ENCODE measurements at places on chromosomes 6 and 20. TPM values are rescaled to one million over a fixed set of nuclear protein-coding genes. Genes with fewer than 3 reads are reported as not detected.
A peak's percentile ranks its signal among the peaks of the same experiment; 100 is the strongest.

The RBPJL gene
- total RNA-seq = not detected

The LY6G5B gene
- 18.4 TPM for total RNA-seq

DNA sequence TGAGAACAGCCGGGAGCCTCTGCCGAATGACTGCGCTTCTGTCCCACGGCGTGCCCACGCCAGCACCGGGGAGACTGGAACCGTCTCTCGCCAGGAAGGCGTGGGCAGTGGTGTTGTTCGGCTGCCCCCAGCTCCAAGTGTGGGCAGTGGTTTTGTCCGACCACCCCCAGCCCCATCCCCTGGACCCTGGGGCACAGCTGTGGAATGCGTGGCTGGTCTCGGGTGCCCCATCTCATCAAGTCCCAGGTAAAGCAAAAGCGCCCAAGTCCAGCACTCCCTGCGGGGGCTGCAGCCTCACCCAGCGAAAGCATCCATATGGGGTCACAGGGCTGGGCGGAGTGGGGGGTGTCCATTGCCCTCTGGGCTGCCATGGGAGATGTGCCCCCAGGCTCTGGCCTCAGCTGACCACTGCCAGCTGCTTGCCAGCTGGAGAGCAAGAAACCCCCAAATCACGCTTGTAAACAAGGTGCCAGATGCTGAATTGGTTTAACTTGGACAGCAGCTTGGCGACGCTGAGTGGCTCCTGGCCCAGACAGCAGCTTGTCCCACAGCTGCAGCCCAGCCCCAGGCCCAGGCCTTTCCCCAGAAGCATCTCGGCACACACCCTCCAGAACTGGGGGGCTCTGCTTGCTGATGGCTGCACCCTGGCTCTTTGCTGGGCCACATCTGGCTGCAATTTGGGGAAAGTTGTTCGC, 4.5 kb downstream of the CABLES2 start:
- DNase-seq = no peak
- H3K4me1 ChIP-seq = peaks cover 4% of the 10 kb centered on the region
- H3K27me3 ChIP-seq = no peaks in the 10 kb centered on the region

The GFOD1 gene
- 10.3 TPM for total RNA-seq

DNA sequence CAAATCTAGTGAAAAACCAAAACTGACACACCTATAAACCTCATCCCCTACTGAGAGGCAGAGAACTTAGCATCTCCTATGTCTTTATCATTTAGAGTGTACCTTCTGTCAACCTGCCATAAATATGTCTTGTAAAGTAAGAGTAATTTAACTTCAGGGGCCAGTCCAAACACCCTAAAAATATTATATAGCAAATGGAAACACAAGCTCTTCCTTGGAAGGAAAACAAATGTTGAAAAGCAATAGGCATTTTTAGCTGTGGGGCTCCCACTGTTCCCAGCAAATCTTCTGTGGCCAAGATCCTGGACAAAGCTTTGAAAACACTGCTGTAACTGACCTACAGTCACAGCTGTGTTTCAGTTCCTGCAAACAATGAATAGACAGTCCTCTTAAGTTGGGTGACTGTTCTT, 140.0 kb upstream of the RNF217 start:
- H3K4me3 ChIP-seq = no peak overlapping the region
- no peaks in the 10 kb centered on the region for H3K36me3 ChIP-seq
- H3K27me3 ChIP-seq = no peaks in the 10 kb centered on the region
- H3K27ac ChIP-seq = no peak overlapping the region
- DNase-seq = no peak

GRCh38 chr20:6515261-6515660, 252.2 kb upstream of the BMP2 start:
- H3K27me3 ChIP-seq = no peaks in the 10 kb centered on the region
- DNase-seq = no peak
- H3K36me3 ChIP-seq = no peaks in the 10 kb centered on the region
- H3K4me1 ChIP-seq = no peaks in the 10 kb centered on the region
- H3K27ac ChIP-seq = no peak overlapping the region
- no peak overlapping the region for H3K4me3 ChIP-seq

- DNase-seq = no peak
- H3K4me1 ChIP-seq = no peaks in the 10 kb centered on the region
- H3K27me3 ChIP-seq = no peaks in the 10 kb centered on the region
- H3K36me3 ChIP-seq = no peaks in the 10 kb centered on the region
- no peak overlapping the region for H3K27ac ChIP-seq
- H3K4me3 ChIP-seq = no peak overlapping the region
Measured at GRCh38 chr20:4555188-4555890, 166.4 kb upstream of the PRND start.

The TCP11 gene
- total RNA-seq = not detected

DNA sequence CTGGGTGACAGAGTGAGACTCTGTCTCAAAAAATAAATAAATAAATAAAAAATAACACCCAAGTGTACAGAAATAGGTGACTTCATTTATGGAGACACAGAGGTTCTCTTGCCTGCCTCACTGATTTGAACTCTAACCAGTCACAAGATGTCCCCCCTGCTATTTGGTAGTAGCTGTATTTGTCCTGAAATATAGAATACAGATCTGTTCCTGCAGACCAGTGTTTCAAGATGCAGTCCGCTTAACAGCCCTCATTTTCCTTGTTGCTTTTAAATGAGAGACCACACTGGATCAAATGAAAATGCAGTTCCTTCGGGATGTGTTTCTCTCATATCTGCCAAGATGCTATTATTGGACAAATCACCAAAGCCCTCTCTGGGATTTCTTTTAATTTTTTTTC, 7.6 kb downstream of the PLCB4 start:
- no peaks in the 10 kb centered on the region for H3K36me3 ChIP-seq
- DNase-seq = no peak
- H3K27me3 ChIP-seq = no peaks in the 10 kb centered on the region
- no peaks in the 10 kb centered on the region for H3K4me1 ChIP-seq
- no peak overlapping the region for H3K4me3 ChIP-seq
- H3K27ac ChIP-seq = no peak overlapping the region

DNA sequence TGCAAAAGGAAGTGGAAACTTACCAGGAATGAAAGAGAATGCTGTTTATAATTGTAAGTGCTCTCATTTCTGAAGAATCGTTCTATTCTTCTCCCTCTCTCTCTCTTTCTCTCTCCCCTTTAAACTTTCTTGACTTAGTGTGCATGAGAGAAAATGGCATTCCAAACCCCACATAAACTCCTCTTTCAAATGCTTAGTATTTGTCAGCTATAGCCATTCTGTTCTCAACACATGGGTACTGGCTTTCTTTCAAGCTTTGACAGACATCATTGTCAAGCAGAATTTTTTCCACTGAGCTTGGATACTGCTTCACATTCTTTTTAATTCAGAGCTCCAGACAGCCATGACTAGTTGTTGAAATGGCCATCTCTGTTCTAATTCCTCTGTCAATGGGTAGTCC, 51.1 kb upstream of the PREP start:
- H3K36me3 ChIP-seq = no peaks in the 10 kb centered on the region
- no peaks in the 10 kb centered on the region for H3K4me1 ChIP-seq
- no peak for DNase-seq
- H3K4me3 ChIP-seq = no peak overlapping the region

GRCh38 chr6:94005835-94006234, 586.5 kb upstream of the EPHA7 start:
- no peaks in the 10 kb centered on the region for H3K27me3 ChIP-seq
- H3K4me3 ChIP-seq = no peak overlapping the region
- no peaks in the 10 kb centered on the region for H3K36me3 ChIP-seq
- no peaks in the 10 kb centered on the region for H3K4me1 ChIP-seq
- H3K27ac ChIP-seq = no peak overlapping the region

DNA sequence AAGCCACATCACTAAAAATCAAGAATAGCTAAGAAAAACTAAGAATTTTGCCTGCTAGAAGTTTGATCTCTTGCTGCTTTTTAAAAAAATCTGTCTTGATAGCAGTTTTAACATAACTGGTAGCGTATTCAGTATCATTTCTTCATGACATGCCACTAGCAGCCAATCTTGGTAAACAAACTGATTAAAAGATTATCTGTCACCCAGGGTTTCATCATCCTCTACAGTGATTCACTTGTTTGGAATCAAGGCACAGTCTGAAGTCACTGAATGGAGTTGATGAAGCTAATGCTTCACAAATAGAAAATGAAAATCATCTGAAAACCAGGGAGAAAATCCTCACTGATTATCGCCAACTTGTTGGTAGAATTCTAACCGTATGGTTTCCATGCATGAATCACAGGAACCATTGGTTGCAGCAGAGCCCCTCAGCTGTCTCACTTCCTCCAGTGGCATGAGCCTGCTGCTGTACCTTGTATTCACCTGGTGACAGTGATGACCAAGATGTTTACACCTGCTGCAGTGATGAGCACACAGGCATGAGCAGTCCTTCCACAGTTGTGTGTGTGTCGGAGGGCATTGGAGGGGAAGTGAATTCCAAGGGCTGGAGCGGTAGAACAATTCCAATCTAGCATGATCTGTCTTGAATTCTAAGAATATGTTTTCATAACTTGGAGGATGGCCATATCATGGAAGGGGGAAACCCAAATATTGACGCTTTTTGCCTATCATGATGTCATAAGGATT, 275.0 kb downstream of the KHDC1L start:
- H3K36me3 ChIP-seq = no peaks in the 10 kb centered on the region
- H3K4me3 ChIP-seq = no peak overlapping the region
- peaks cover 6% of the 10 kb centered on the region for H3K4me1 ChIP-seq

The TPX2 gene
- total RNA-seq = 171 TPM

- no peak for DNase-seq
- no peaks in the 10 kb centered on the region for H3K4me1 ChIP-seq
- H3K27ac ChIP-seq = no peak overlapping the region
Measured at GRCh38 chr6:9178071-9178470, 742.7 kb upstream of the SLC35B3 start.

- H3K27me3 ChIP-seq = no peaks in the 10 kb centered on the region
- no peaks in the 10 kb centered on the region for H3K4me1 ChIP-seq
- DNase-seq = no peak
- H3K27ac ChIP-seq = no peak overlapping the region
- no peaks in the 10 kb centered on the region for H3K36me3 ChIP-seq
- H3K4me3 ChIP-seq = no peak overlapping the region
Measured at GRCh38 chr6:116003668-116004067, 57.0 kb downstream of the FRK start.

GRCh38 chr6:34196116-34196832, 40.4 kb upstream of the HMGA1 start:
- no peaks in the 10 kb centered on the region for H3K27me3 ChIP-seq
- H3K4me3 ChIP-seq = no peak overlapping the region
- H3K36me3 ChIP-seq = no peaks in the 10 kb centered on the region
- DNase-seq = peak; percentile 96

DNA sequence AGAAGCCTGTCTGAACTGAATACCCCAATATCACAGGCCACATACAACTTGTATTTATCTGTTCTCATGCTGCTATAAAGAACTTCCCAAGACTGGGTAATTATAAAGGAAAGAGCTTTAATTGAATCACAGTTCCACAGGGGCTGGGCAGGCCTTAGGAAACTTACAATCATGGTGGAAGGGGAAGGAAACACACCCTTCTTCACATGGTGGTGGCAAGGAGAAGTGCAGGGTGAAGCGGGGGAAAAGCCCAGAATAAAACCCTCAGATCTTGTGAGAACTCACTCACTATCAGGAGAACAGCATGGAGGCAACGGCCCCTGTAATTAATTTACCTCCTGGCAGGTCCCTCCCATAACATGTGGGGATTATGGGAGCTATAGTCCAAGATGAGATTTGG, 50.3 kb upstream of the FNDC1 start:
- no peak for DNase-seq
- H3K4me3 ChIP-seq = no peak overlapping the region
- H3K27me3 ChIP-seq = peaks cover 55% of the 10 kb centered on the region

- DNase-seq = no peak
- peaks cover 92% of the 10 kb centered on the region for H3K36me3 ChIP-seq
- H3K4me3 ChIP-seq = no peak overlapping the region
- H3K27ac ChIP-seq = no peak overlapping the region
- no peaks in the 10 kb centered on the region for H3K27me3 ChIP-seq
Measured at GRCh38 chr6:57102976-57103375, 13.0 kb downstream of the ZNF451 start.

DNA sequence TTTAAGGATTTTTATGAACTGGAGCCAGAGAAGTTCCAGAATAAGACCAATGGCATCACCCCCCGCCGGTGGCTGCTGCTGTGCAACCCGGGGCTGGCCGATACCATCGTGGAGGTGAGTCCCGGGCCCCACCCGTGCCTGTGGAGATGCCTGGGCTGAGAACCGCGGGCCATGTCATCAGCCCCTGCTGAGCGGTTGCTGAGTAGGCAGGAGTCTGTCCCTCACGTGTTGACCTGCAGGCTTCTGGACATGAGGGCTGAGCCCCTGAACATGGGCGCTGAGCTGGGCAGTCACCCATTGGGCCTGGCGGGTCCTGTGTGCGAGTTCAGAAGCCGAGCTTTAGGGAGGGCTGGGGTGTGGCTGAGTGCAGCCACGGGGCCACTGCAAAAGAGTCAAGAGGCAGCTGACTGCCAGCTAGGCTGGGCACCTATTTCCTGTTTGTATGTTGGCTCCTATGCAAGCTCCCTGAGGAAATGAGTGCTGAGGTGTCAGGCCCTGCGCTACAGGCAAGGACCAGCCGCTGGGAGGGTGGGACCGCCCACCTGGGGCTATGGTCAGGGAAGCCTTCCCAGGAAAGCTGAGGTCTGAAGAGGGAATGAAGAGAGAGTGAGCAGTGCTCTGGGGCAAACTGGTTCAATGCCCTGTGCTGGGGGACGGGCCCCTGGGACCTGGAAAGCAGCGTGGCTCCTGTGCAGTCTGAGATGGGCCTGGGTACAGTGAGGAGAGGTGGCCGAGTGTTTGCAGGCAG, 34.3 kb downstream of the PYGB start:
- no peak for DNase-seq
- no peaks in the 10 kb centered on the region for H3K4me1 ChIP-seq
- no peak overlapping the region for H3K27ac ChIP-seq
- H3K27me3 ChIP-seq = no peaks in the 10 kb centered on the region

GRCh38 chr6:23027281-23027680, 457.9 kb downstream of the HDGFL1 start:
- no peaks in the 10 kb centered on the region for H3K27me3 ChIP-seq
- no peak overlapping the region for H3K27ac ChIP-seq

- no peaks in the 10 kb centered on the region for H3K27me3 ChIP-seq
- DNase-seq = no peak
- no peak overlapping the region for H3K4me3 ChIP-seq
- peaks cover 16% of the 10 kb centered on the region for H3K36me3 ChIP-seq
- no peaks in the 10 kb centered on the region for H3K4me1 ChIP-seq
Measured at GRCh38 chr6:117547688-117548621, 54.4 kb downstream of the GOPC start.

GRCh38 chr6:160274871-160275510, 16.4 kb upstream of the SLC22A2 start:
- DNase-seq = no peak
- H3K4me1 ChIP-seq = no peaks in the 10 kb centered on the region
- H3K27ac ChIP-seq = no peak overlapping the region
- peaks cover 11% of the 10 kb centered on the region for H3K27me3 ChIP-seq

- no peaks in the 10 kb centered on the region for H3K27me3 ChIP-seq
- DNase-seq = no peak
- no peaks in the 10 kb centered on the region for H3K4me1 ChIP-seq
Measured at GRCh38 chr6:130776287-130776925, 50.8 kb upstream of the SMLR1 start.

The EGFL8 gene
- total RNA-seq = 21.7 TPM

- peak overlapping the region; percentile 32 for H3K27ac ChIP-seq
- no peaks in the 10 kb centered on the region for H3K4me1 ChIP-seq
- no peak for DNase-seq
- no peaks in the 10 kb centered on the region for H3K27me3 ChIP-seq
Measured at GRCh38 chr6:154410619-154411072, 54.0 kb upstream of the IPCEF1 start.

Measured in K562 (cell line).